ENCODE measurements at places on chromosomes 12 and 14.

DNA sequence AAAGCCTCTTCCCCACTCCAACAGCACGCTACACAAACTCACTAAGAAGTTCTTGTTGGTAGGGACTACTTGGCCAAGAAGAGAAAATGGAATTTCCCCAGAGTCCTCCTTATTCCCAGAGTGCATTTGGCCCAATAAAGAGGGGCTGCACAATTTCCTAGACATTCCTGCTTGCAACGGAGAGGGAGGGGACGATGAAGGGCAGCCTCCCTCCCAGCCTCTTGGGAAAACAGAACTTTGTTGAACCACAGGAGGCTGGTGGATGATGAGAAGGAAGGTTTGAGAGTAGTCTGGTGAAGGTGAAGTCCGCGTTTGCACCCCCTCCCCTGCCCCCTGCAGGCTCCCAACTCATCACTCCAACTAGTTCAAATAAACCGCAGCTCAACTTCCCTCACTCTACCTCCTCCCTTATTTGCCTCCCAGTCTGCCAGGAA is 19.1 kb upstream of the TBX3 start:
- DNase-seq = no peak

DNA sequence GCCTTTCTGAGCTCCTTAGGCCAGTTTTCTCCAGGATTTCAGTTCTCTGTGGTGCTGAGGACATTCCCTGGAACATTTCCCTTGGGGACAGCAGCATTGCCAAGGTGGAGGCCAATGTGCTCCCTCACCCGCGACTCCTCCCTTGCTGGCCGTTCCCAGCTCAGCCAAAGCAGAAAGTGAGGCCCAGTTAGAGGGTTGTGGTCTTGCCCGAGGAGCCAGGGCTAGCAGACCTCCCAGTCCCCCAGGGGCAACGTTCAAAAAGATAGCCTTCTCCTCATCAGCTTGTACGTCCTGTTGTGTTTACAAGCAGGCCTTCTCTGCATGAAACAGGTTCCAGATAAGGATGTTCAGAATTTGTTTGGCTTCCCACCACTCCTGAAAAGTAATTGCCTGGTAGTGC is 78.4 kb downstream of the SSPN start:
- no peak for DNase-seq

DNA sequence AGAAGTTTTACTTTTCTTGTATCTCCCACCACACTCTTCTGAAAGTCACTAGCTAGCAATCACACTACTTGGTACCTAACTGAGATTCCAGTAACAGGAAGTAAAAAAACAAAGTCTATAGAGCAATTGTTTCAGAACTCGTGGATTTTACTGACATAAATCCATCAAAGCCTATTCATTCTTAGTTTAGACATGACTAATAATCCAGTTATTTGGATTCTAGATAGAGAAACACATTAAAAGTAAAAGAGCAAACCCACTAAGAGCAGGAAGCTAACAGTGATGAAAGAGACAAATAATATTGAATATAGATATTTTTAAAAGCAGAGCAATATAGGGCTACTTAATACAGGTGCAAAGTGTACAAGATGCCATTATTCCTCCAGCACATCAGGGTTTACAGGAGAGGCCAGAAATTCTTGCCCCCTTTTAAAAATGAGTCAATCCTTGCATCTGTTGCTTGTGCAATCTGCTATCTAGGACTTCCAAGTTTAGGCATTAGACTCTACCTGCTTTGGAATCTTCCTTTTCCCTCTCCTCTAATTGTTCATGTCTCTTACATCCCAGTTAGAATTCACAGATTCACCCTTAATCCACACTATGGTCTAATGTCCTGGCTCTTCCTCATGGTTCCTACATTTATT is 6.0 kb downstream of the HEATR5A start:
- no peak for DNase-seq

GRCh38 chr12:101878243-101878821 is 952 bp downstream of the DRAM1 start:
- no peak for DNase-seq

DNA sequence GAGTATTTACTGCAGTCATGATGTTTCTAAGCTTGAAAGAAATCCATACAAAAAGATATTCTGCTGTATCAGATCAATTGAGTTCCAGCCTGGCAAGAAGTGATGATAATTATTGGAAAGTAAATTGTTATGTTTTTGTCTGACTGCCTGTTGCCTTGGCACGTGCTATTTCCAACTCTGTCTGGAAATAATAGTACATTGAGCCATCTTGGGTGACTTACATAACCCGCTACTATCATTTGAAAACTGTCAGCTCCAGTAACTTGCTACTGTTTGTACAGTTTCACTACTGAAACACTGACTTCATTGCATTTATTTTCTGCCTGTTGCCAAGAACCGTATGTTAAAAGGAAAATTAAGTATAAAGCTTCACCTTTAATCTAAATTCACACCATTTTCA is 318.6 kb downstream of the ITPR2 start:
- DNase-seq = no peak

GRCh38 chr14:87869619-87870583 is 123.1 kb downstream of the GALC start:
- DNase-seq = peak; percentile 43

- no peak for DNase-seq
Measured at GRCh38 chr12:19158923-19159322, 29.4 kb downstream of the PLEKHA5 start.

GRCh38 chr14:100593751-100594624 is 6.8 kb upstream of the BEGAIN start:
- DNase-seq = no peak

- peak; percentile 38 for DNase-seq
Measured at GRCh38 chr14:56005191-56006053, 112.8 kb upstream of the PELI2 start.

- DNase-seq = no peak
Measured at GRCh38 chr12:54430471-54431069, 11.5 kb upstream of the ITGA5 start.

GRCh38 chr12:132398386-132398991 is 69.1 kb upstream of the GALNT9 start:
- DNase-seq = no peak

DNA sequence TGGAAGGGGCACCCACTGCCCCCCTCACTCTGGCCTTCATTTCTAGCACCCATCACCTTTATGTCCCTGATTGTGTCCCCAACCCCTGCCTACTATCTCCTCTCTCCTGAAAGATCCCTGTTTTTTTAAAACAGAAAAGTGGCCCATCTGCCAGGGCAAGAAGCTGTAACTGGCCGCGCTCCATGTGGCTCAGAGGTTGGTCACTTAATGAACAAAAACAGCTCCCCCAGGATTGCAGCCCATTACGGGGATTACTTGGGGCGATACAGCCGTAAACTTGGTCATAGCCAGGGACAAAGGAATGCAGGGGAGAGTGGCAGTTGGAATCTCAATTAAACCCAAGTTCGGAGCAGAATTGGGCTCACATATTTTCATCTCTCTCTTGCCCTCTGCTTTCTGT is 34.8 kb upstream of the VSX2 start:
- DNase-seq = no peak

DNA sequence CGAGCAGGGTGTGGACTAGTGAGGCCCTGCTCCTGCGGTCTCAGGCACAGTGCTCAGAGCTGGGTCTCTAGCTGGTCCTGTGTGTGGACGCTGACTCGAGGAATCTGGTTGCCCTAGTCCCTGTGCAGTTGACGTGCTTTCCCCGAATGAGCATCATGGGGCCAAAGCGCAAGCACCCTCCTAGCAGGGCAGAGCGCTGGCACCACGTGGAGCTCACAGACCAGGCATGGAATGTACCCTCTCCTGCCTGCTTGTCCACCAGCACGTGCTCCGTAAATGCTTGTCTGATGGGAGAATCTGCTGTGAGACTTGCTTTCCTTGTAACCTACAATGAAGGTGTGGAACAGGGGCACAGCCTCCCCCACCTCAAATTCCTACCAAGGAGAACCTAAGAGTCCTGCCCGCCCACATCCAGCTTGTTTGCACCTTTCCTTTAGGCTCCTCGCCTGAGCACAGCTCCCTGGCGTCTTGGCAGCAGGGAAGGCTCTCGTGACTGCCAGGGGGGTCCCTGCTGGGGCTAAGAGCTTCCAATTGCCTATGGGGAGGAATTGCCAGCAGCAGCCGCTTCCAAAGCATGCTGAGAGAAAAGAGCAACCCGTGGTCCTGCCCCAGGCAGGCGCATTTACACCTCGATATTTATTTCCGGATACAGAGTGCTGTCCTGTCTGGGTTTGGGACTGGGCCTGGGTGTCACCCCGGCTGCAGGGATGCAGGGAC is 125.0 kb downstream of the PIWIL1 start:
- no peak for DNase-seq

- DNase-seq = no peak
Measured at GRCh38 chr12:67202678-67203012, 66.5 kb upstream of the CAND1 start.

DNA sequence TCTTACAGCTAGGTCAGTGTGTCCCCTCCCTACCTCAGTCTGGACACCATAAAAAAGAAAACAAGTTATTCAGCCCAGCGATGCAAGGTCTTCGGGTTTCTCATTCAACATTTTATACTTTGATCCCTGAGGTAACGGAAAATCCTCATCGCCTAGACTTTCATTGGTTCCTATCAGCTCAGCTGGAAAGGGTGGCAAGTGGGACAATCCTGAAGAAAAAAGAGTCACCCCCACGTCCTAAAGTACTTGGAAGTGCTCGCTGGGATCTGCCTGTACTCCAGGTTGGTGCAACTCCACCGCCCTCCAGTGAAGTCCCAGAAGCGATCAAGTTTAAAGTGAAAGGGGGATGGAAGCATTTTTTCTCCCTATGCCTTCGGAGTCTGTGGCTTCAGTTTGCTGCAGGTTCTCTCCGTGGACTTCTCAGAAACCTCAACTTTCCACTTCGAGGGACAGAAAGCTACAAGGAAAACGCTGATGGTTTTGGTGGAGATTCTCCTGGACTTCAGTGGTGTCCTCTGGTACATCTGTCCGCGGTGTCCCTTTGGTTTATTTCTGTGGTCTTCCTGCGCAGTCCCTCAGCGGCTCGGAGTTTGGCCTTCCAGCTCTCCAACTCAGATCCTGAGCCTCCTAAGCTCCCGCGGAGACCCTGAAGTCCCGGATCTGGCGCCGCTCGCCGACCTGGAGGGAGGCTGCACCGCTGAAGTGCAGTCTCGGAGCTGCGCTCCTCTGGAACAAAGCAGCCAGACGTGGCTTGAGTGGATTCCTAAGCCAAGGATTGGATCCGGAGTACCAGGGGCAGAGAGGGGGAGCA is 1.8 kb upstream of the LRFN5 start:
- peak; percentile 39 for DNase-seq

DNA sequence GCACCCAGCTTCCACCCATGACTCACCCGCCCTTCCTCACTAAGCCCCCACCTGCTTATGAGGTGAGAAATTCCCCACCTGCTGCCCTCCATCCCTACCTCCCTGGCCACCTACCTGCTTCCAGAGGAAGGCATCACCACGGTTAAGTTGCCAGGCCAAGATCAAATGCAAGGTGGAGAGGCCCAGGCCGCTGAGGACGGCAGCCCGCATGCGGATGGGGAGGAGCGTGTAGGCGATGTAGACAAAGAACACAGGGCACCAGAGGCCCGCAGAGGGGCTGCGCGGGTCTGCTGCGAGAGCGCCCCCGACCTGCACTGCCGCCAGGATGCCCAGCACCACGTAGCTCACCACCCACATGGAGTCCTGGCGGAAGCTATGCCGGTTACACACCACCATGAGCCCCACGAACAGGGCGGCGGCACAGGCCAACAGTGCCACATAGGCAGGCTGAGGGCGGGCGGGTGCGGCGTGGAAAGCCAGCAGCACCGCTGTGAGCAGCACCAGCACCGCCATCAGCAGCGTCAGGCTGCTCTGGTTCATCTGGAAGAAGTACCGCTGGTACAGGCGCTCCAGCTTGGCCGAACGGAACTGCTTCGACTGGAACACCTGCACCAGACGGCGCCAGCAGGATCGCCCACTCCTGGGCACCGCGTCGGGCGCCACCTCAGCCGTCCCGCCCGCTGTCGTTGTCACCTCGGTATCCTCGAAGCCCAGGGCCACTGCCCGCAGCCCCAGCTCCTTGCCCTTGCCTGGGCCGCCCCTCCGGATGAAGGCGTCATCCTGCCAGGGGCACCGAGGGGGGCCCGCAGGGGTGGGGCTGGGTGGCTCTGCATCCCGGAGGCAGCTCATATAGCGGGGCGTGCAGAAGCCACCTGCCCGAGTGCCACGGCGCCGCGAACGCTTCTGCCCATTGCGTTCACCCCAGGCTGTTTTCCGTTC is 6.2 kb downstream of the ADCY6 start:
- DNase-seq = no peak

DNA sequence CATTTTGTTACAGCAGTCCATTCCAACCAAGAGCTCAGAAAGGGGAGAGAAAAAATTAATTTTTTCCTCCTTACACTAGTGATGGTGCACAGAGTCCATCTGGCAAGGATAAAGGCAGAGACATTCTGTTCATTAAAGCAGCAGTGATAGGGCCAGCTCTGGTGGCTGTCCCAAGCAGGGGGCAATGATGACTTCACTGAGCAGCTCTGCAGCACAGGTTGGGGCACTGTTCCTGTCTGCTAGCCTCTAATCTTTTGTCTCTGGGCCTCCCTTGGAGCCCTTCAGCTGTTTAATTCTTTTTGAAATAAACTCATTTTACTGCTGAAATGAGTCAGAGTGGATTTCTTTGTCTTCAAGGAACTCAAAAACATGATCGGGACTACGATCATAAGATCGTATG is 200.9 kb upstream of the PLXNC1 start:
- DNase-seq = no peak

GRCh38 chr14:104516906-104517305 is 62.7 kb upstream of the C14orf180 start:
- no peak for DNase-seq

GRCh38 chr12:29662734-29663323 is 120.9 kb downstream of the TMTC1 start:
- DNase-seq = no peak

GRCh38 chr14:90894241-90894640 is 78.0 kb upstream of the TTC7B start:
- DNase-seq = no peak

DNA sequence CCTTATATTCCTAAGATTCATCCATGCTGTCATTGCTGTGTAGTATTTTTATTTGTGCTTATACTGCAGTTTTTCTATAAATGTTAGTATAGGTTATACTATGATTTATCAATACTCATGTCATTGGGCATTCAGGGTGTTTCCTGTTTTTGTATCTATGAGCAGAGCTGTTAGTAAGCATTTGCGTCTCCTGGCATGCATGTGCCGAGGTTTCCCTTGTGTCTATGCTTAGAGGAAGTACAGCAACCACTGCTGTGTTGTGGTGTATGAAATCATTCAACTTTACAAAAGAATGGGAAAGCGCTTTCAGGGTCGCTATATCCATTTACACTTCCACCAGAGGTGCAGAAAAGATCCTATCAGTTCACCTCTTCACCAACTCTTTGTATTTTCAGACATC is 122.7 kb downstream of the RGS6 start:
- DNase-seq = no peak

- no peak for DNase-seq
Measured at GRCh38 chr12:124233041-124233796, 61.7 kb upstream of the RFLNA start.

GRCh38 chr12:58455136-58455535 is 465.2 kb downstream of the LRIG3 start:
- DNase-seq = no peak

- DNase-seq = no peak
Measured at GRCh38 chr12:2639020-2639298, 155.8 kb upstream of the FKBP4 start.

GRCh38 chr14:96792003-96792402 is 5.2 kb upstream of the VRK1 start:
- DNase-seq = no peak

GRCh38 chr12:124395284-124395752 is 100.4 kb downstream of the RFLNA start:
- no peak for DNase-seq

- no peak for DNase-seq
Measured at GRCh38 chr14:39755269-39755878, 323.1 kb upstream of the FBXO33 start.
